GM10248 (cell line): ENCODE measurements at places on chromosomes 1 and 21.

GRCh38 chr1:198887866-198888265, 249.0 kb downstream of the PTPRC start:
- no peak for DNase-seq

DNA sequence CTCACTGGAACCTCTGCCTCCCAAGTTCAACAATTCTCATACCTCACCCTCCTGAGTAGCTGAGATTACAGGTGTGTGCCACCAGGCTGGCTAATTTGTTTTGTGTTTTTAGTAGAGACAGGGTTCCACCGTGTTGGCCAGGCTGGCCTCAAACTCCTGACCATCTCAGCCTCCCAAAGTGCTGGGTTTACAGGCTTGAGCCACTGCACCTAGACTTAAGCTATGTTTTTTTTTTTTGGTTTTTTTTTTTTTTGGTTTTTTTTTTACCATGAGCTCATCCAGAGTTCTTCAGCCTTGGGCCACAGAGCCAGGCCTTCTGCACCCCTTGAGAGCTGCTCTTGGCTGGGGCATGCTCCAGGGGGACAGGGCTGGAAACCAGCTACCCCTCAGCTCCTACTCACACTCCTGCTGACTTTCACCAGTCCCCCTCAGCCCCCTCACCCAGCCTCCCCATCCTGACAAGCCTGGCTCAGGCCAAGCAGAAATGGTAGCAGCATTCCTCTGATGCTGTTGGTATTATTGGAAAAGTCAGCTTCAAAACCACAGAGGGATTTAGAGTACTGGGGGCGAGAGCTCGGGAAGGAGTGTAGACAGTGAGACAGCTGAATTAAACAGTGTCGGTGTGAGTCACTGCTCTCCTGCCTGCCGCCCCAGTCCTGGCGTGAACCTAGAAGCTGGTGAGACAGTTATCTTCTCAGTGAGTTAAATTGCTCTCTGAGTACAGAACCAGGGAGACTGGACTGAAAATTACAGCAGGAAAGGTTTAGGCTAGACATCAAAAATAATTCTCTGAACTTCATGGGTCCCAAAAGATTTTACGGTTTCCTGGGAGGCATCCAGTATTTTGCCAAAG, 63.7 kb downstream of the NAV1 start:
- DNase-seq: no peak

- DNase-seq: no peak
These were observed 105.5 kb upstream of the SPAG17 start for GRCh38 chr1:118290571-118290970.

DNA sequence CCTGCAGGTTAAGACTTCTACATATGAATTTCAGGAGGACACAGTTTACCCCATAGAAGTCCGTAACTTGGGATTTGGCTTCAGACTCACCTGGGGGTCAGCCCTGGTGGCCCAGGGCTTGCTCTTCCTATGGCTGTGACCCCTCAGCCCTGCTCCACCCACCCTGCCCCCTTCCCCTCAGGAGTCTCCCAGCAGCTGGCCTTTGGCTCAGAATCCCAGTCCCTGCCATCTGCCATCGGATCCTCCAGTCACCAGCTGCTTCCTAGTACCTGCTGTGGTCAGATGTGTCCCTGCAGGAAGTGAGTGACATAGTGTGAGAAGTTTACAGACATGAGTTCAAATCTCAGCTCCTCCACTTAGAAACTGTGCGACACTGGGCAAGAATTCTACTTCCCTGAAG, 332.6 kb downstream of the NPHP4 start:
- DNase-seq: no peak

GRCh38 chr1:188402986-188403385, 1574.2 kb downstream of the PLA2G4A start:
- no peak for DNase-seq

DNA sequence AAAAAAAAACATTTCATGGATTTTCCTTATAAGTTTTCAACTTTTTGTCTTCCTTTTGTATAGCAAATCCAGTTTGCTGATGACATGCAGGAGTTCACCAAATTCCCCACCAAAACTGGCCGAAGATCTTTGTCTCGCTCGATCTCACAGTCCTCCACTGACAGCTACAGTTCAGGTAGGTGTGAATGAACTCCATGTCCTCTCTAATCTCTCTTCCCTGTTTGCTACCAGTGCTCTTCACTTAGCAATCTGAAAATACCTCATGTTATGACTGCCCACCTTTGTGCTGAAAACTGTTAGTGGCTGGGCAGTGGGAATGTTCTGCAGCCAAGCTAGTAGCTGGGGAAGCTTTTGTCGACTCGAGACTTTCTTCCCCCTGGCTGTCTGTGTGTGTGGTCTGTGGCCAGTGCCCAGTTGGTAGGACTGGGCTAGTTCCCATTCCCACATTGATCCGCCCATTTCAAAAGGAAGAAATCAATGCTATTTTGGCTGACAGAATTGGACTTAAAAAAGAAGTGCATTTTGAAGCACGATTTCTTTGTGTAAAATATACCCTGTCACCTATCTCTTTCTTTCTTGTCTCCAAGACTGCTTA, 24.5 kb downstream of the AHCYL1 start:
- DNase-seq: no peak

GRCh38 chr1:153954826-153955225, 3.6 kb downstream of the CRTC2 start:
- no peak for DNase-seq
